ENCODE measurements at places on chromosomes 4 and X.

GRCh38 chr4:148053298-148054003 lies 321.6 kb downstream of the ARHGAP10 start:
- no peak for DNase-seq

GRCh38 chr4:156884183-156884582 lies 87.4 kb downstream of the PDGFC start:
- no peak for DNase-seq

DNA sequence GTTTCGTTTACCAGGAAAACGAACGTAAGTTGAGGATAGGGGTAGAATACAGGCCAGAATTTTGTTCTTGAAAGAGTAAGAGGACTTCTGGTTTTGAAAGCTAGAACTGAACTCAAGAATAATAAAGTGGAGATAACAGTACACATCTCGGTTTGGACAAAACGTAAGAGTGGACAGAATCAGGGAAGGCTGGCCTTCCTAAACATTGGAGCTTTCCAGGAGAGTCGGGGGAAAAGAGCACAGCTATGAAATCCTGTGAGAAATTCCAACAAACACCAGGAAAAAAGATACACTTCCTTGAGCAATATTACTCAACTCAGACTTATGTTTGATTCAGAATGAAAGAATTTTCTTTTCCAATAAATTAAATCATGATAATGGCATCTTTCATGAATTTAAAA lies 1.2 kb downstream of the CTSO start:
- no peak for DNase-seq

DNA sequence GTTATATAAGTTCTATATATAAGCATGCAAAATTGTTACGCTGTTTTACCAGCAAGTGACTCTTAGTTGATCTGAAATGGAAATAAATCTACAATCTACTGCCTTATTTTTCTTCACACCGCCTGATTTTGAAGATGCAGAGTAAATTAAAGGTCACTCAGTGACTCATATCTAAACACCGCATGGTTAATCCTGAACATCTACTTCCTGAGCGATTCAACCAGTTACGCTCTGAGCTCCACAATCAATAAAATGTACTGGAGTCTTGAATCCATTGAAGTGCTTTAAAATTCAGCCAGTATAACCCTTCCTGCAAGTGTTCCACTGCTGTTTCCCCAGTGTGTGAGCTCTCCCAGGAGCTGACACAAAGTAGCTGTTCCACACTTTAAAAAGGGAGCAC lies 192.8 kb downstream of the SLC7A11 start:
- no peak for DNase-seq

DNA sequence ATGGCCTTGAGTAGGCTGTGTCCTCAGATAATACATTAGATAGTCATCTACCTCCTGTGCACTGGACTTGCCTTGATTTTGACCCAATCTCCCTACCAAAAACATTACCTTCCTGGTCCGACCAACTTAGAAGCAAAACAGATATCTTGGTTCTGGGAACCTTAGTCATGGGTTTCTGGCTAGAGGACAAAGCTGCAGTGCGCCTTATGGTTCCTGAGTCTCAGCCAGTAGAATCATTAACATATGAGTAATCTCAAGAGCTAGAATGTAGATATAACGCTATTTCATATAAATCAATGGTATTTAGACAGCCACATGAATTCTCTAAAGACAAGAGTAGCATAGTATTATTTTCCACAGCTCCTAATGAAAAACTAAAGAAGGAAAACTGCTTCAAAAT lies 83.1 kb downstream of the GRIA3 start:
- DNase-seq, result no peak

All from CD4-positive, alpha-beta T cell treated with Interleukin-2 at 100 ng/mL for 4 hours (primary cell).